ENCODE measurements at places on chromosomes 6 and 20.

DNA sequence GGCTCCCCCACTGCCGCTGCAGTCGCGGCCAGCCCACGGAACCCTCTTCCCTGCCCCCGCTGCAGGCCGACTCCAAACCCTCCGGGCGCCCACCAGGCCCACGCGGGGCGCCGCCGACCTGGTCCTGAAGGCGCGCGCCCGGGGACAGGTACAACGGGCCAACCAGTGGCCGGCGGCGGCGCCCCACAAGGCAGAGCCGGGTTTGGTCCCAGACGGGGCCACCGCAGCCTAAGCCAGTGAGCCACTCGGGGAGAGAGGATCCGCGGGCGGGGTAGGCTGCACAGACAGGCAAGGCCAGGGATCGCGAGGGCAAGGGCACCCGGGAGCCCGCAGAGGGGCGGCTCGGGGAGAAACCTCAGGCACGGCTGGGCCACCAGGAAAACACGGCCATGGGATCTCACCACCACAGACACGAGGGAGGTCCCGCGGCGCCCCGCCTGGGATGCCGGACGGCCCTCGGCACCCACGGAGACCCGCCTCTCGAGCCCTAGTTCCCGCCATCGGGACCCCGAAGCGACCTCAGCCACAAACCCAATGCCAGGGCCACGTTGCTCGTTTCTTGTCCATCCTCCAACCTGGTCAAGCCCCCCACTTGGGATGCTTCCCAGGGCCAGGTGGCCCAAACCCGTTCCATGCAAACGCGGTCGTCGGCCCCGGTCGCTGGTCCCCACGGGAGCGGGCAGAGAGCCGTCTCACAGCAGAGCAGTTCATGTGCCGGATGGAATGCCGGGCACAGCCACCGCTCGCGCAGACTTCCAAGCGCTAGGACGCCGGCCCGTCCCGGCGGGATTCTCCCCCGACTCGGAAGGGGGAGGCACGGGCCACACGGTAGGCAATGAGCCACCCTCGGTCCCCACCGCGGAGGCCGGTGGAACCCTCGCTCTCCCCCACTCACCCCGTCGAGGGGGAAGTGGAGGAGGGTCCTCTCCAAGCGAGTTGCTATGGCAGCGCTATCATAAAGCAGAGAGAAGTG, 1956.6 kb upstream of the DEFB115 start:
- DNase-seq, result no peak

- no peak for DNase-seq
These were observed 8.0 kb upstream of the ZBTB9 start for GRCh38 chr6:33446356-33446755.

GRCh38 chr20:15060265-15061060, 723.1 kb upstream of the FLRT3 start:
- DNase-seq, result no peak

GRCh38 chr20:4800676-4801449, 79.2 kb downstream of the PRND start:
- no peak for DNase-seq

- DNase-seq, result no peak
These were observed 60.2 kb upstream of the TMEM244 start for GRCh38 chr6:129921169-129921817.

DNA sequence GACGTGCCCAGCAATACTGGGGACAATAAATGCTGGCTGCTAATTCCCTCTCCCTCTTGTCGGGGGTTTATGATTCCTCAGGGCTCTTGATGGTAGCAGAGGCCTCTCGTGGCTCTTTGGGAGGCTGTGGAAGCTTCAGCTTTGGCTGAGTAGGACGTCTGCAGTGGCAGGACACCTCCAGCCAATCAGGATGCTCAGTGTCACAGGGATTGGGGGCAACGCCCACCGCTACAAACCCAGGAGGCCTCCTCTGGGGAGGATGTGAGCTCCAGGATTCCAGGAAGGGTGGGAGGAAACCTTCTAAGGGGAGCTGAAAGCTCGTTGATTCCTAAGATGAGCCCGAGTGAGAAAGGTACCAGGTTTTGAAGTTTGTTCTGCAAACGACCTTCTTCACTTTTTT, 19.4 kb downstream of the RSPO4 start:
- DNase-seq, result no peak

DNA sequence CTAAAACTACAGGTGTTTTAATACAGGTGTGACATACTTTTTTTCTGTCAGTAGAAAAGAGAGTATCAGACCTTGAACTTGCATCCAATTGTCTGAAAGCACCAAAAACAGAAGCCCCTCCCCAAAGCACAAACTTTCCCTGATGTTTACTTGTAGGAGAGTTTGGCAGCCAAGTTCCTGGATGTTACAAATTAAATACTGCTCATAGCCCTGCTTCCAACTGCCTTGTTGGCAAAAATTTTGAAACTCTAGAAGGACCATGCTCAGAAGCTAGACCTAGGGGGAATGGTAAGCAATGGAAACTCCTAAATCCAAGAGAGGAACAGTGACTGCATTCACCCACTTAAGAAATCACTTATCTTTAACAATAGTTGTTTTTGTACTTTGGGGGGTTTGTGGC, 17.0 kb upstream of the ARG1 start:
- DNase-seq, result no peak

DNA sequence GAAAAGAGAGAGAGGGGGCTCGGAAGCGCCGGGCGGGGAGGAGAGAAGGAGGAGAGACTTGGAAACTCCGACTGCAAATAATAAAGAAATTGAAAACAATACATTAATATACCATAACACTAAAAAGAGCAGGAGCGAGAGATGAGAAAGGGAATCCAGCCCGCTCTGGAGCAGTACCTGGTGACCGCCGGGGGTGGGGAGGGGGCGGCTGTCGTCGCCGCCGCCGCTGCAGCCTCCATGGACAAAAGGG, 338 bp downstream of the E2F3 start:
- DNase-seq, result no peak

DNA sequence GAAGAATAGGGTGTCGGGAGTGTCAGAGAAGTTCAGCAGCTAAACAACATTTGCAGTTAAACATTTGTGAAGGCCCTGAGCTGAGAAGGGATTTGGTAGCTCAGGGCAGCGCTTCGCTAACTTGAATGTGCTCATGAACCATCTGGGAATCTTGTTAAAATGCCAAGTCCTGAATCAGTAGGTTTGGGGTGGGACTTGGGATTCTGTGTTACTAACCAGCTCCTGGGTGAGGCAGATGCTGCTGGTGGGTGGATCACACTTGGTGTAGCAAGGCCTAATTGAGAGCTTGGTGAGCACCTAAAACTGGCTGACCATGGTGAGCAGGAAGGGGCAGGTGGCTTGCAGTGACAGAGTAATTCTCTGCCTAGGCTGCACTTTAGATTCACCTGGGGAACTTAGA, 5.9 kb downstream of the PTPRA start:
- no peak for DNase-seq

DNA sequence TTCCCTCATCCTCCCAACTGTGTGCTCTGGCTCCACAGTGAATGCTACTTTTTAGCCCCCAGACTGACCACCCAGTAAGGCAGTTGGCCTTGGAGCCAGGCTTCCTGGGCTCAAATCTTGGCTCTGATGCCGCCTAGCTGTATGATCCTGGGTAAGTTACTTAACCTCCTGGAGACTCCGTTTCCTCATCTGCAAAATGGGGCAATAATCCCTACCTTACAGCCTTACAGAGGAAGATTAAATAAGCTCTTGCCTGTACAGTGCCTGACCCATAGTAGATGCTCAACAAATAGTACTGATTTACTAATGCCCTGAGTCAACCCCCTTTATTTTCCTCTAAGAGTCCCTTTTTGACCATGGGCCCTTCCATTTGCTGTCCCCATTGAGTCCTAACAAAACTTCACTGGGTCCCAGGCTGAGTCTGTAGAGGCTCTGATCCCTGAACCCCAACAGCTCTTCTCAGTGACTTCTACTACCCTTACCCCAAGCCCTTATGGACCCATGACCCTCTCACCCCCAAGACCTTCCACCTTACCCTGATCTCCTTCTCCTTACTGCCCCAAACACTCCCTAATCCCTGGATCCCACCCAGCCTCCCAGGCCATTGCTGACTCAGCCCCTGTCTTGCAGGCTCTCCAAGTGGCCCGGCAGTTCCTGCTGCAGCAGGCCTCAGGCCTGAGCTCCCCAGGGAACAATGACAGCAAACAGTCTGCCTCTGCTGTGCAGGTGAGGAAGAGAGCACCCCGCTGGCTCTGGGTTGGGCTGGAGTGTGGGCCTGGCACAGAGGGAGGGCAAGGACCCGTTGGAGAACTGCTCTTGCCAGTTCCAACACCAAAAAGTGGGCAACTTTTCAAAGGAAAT, 31.4 kb downstream of the FOXP4 start:
- DNase-seq, result no peak

GRCh38 chr6:158439255-158439654, 120.6 kb upstream of the TMEM181 start:
- DNase-seq, result no peak

Measured in stimulated activated CD4-positive, alpha-beta T cell treated with anti-CD3 and anti-CD28 coated beads, Interleukin-1b, Interleukin-23, amount 100 ng/mL, for 1 hour (primary cell).